Activated CD4-positive, alpha-beta memory T cell treated with anti-CD3 and anti-CD28 coated beads for 36 hours (primary cell): ENCODE measurements at places on chromosomes 5 and 9.
A peak's percentile ranks its signal among the peaks of the same experiment; 100 is the strongest.

GRCh38 chr9:126127591-126127990, 199.0 kb upstream of the MVB12B start:
- H3K27me3 ChIP-seq = peaks cover 24% of the 10 kb centered on the region
- no peak for DNase-seq
- no peaks in the 10 kb centered on the region for H3K4me1 ChIP-seq

GRCh38 chr5:162096448-162096847, 28.9 kb downstream of the GABRG2 start:
- H3K27me3 ChIP-seq = no peaks in the 10 kb centered on the region
- H3K27ac ChIP-seq = no peak overlapping the region
- no peaks in the 10 kb centered on the region for H3K36me3 ChIP-seq
- H3K4me1 ChIP-seq = no peaks in the 10 kb centered on the region
- no peak overlapping the region for H3K4me3 ChIP-seq

DNA sequence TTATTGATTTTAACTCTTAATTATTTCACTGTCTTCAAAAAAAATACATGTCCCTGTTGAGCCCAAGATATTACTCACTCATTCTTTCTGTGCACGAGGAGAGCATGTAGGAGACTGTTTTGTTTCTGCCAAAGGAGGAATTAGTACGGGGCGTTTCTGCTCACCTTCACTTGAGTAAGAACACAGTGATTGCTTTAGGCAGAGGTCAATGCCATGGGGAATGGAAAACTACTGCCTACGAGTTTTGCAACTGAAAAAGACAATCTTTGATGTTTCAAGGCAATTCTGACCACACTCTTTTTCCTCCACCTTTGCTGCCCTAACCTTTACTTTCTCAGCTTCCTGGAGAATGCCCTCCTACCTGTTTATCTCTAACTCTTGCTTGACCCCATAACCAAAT, 109.4 kb downstream of the CCDC192 start:
- DNase-seq = no peak
- H3K36me3 ChIP-seq = no peaks in the 10 kb centered on the region
- H3K4me1 ChIP-seq = no peaks in the 10 kb centered on the region
- H3K27me3 ChIP-seq = peaks cover 7% of the 10 kb centered on the region

GRCh38 chr5:116299746-116300640, 215.2 kb downstream of the COMMD10 start:
- no peak for DNase-seq
- H3K4me3 ChIP-seq = no peak overlapping the region
- no peaks in the 10 kb centered on the region for H3K27me3 ChIP-seq
- peaks cover 82% of the 10 kb centered on the region for H3K36me3 ChIP-seq

- peak overlapping the region; percentile 67 for H3K27ac ChIP-seq
- no peak for DNase-seq
Observed at GRCh38 chr5:172117977-172118701, 69.9 kb downstream of the STK10 start.

DNA sequence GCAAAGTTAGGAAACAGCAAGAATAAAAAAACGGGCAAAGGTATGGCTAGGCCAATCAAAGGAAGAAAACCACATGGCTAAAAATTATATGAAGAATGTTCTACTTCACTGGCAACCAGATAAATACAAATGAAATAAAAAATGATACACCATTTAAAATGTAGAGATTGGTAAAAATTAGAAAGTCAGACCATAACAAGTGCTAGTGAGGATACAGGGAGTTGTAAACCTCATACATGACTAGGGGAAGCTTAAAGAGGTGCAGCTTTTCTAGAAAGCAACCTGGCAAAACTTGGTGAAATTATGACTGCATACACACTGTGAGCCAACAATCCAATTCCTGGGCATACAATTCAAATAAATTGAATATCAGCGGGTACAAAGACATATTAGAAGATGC, 119.0 kb upstream of the LIFR start:
- H3K4me1 ChIP-seq = no peaks in the 10 kb centered on the region
- peaks cover 6% of the 10 kb centered on the region for H3K27me3 ChIP-seq
- H3K4me3 ChIP-seq = no peak overlapping the region
- no peaks in the 10 kb centered on the region for H3K36me3 ChIP-seq
- no peak overlapping the region for H3K27ac ChIP-seq
- no peak for DNase-seq

GRCh38 chr9:38071470-38072134, 2.6 kb upstream of the SHB start:
- H3K36me3 ChIP-seq = no peaks in the 10 kb centered on the region
- H3K4me1 ChIP-seq = peaks cover 12% of the 10 kb centered on the region
- no peak overlapping the region for H3K27ac ChIP-seq
- H3K4me3 ChIP-seq = no peak overlapping the region
- DNase-seq = no peak

DNA sequence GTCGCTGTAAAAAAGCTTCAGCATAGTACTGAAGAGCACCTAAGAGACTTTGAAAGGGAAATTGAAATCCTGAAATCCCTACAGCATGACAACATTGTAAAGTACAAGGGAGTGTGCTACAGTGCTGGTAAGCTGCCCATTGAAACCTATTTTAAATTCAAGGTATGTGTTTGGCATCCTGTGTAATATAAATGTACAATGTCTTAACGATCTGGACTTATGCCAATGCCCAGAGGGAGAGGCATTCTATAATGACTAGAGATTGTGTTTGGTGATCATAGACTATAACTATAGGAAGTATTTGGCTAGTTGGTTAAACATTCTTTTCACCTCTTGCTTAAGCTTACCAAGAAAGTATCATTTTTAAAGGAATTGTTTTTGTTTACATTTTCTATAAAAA, 95.7 kb downstream of the INSL6 start:
- peaks cover 36% of the 10 kb centered on the region for H3K36me3 ChIP-seq
- DNase-seq = no peak
- no peak overlapping the region for H3K27ac ChIP-seq
- no peaks in the 10 kb centered on the region for H3K4me1 ChIP-seq
- no peaks in the 10 kb centered on the region for H3K27me3 ChIP-seq

GRCh38 chr5:51104556-51104955, 278.7 kb upstream of the ISL1 start:
- no peaks in the 10 kb centered on the region for H3K36me3 ChIP-seq
- no peak overlapping the region for H3K27ac ChIP-seq
- H3K4me1 ChIP-seq = no peaks in the 10 kb centered on the region
